ENCODE measurements at places on chromosomes 16 and 17.

DNA sequence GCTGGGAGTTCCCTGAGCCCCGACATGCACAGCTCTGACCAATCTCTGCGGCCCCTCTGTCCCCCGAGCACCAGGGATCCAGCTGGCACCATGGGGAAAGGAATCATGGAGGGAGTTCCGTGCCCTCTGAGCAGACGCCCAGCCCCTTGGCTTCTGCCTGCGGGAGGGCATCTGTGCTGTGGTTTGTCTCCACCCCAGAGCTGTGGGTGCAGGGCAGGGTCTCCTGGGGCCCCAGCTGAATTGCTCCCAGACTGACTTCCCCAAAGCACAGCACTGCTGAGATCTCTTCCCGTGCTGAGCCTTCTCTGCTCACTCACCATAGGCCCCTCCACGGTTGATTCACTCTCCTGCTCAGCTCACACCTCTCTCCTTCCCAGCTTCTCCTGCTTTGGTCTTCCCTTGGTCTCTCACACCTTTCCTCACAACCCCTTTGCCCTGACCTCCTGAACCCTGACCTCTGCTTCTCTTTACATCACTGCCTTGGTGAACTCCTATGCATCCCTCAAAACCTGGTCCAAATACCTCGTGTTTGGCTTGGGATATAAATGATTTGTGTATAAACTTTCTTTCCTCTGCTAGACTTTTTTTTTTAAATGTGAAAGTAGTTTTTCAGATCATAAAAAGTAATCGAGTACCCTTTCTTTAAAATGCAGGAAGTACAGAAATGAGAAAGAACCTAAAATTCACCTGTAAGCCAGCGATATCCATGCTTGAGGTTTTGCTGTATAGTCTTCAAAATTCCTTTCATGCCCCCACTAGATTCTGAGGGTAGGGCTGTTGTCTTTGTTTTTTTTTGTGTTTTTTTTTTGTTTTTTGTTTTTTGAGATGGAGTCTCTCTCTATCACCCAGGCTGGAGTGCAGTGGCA lies 265.3 kb downstream of the SEC14L1 start:
- DNase-seq: no peak

DNA sequence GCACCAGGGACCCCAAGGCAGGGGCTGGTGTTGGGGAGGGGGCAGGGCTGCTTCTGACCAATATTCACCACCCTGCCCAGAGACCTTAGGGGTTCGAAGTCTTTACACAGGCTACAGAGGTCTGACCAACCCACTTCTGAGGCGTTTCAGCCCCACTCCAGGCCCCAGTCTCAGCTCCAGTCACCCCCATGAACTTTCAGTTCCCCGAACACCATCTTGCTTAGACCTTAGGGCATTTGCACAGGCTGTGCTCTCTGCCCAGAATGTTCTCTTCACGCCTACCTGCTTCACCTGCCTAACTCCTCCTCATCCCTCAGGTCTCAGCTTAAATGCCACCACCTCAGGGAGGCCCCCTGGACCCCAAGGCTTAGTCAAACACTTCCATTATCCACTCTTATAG lies 25.8 kb upstream of the CPNE2 start:
- no peak for DNase-seq

DNA sequence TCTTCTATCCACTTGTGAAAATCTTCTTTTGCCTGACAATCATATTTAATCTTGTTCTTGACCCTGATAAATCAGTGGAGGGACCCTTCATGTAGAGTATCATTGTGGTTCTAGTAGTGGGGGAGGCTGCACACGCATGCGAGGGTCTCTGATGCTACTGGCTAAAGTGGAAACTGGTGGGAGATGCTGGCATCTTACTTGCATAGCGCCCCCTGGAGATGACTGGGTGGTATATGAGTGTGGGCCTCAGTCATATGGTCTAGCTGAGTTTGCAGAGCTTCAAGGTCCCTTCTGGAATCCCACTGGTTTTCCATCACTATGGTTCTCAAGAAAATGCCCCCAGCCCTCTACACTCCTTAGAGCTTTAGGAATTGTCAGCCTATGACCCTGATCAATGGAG lies 236.4 kb upstream of the AXIN2 start:
- no peak for DNase-seq

DNA sequence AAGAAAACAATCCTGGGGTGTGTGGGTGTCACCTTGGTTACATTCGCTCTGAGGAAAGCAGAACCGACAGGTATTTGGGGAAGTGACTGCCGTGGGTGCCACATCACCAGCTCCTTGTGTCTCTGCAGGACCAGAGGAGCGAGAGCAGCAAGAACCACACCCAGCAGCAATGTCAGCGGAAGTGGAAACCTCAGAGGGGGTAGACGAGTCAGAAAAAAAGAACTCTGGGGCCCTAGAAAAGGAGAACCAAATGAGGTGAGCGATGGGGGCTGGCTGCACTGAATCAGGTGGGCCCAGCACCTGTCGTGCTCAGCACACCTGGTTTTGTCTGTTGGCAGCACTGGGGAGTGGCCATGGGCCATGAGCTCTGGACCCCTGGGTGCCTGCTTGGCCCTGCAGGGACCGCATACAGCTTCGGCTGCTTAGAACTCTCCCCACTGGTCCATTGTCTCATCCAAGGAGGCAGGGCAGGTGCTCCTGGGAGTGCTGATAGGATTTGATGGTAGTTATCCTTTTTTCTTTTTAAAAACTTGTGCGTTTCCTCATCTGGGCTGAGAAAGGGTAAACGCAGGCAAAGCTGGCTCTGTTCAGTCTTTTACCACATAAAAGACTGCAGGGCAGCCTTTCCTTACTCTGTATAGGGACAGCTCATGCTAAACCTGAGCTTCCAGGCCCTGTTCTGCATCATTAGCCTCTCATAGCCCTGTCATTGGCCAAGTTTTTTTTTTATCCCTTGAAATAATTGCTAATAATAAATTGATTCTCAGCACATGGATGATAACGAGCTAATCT lies 29.4 kb downstream of the HMOX2 start:
- DNase-seq: no peak

- no peak for DNase-seq
Measured at GRCh38 chr17:17545984-17546383, 45.5 kb downstream of the PEMT start.

- no peak for DNase-seq
Measured at GRCh38 chr16:53982631-53983042, 278.7 kb downstream of the FTO start.

DNA sequence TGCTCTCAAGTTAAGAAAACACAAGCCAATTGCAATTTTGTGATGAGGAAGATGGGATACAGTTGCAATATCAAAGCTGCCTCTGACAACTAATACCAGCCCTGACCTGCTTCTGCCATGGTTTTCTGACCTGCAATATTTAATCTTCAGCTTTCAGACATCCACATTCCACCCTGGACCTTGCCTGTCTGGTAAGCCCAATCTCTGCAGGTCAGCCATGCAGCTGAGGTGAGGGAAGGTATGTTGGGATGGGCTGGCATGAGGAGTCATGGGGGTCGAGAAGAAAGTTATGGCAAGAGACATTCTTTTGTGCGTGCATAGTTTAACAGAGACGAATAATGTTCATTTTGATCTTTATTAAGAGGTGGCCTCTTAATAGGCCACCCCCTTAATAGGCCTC lies 31.5 kb downstream of the KCNJ16 start:
- no peak for DNase-seq

DNA sequence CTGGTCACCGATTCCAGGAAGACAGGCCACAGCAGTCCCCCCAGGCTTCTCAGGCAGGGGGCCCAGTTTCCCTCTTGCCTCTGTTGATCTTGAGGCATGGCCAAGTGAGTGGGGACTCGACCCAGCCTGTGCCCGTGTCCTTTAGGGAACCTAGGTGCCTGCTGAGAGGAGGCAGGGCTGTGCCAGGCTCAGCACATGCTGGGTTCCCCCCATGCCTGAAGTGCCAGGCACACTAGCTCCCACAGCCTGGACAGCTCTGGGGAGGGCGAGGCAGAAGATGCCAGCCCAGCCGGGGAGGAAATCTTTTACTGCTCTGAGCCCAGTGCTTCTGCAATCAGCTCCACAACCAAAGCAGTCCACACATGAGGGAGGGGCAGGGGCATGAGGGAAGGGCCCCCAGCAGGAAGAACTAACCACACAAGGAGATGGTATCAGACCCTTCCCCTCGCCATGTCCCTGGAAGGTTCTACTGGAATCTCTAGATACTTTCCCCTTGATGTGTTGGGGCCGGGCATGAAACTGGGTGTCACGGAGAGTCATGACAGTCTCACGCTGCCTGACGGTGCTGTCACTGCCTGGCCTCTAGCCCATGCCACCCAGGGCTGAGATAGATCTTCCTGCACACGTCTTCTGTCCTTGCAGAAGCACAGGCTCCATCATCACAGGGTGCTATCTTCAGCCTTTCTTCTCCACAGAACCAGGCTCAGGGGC lies 25.5 kb downstream of the MYO18A start:
- no peak for DNase-seq

- no peak for DNase-seq
Measured at GRCh38 chr16:14063618-14064581, 7.2 kb upstream of the MRTFB start.

DNA sequence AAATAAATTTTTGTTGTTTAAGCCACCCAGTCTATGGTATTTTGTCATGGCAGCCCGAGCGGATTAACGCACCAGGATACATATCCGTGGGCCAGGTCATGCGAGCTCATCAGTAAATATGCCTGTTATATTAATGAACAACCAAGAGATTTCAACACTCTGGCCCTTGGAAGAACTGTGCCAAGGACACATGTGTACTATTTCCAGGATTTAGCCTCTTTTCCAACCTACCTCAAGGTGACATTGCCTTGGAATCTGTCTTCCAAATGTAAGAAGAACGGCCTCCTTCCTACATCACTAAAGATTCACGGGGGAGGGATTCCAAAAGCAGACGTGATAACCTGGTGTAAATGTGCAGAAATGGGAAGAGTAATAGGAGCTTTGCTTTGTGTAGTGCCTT lies 72.8 kb upstream of the DYNLRB2 start:
- no peak for DNase-seq

- peak; percentile 86 for DNase-seq
Measured at GRCh38 chr17:17754719-17755686, 73.7 kb downstream of the RAI1 start.

- no peak for DNase-seq
Measured at GRCh38 chr16:75282466-75283281, 31.2 kb upstream of the BCAR1 start.

- no peak for DNase-seq
Measured at GRCh38 chr17:43366891-43367736, 31.7 kb upstream of the ARL4D start.

DNA sequence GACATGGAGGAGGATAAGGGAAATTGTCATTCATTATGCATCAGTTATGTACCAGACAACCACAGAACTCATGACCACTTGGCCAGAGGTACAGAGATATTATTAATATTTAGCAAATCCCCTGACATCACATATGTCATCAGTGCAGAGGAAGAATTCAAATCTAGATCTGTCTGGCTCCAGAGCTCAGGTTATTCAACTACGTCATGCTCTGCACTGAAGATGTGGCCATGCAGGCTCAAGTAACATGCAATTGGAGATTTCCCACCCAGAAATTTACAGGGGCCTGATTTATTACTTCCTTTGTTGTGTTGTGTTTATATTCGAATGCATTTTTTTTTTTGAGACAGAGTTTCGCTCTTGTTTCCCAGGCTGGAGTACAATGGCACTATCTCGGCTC lies 224.3 kb downstream of the HS3ST4 start:
- no peak for DNase-seq

DNA sequence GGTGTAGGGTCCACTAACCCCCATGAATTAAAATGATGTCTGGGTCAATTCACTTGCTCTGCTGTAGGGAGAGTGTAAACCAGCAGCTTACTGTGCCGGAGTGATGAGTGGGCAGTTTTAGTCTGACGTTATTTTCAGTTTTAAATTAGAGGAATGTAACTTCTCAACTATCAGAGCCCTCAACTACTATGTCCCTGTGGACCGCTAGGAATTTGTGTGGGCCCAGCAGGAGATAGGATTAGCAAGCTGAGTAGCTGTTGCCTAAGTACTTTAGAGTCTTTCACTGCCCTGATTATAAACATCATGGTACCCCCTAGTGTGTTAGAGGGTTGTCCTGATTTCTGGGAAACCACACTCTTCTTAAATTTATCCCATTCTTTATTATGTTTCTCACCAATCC lies 11.4 kb downstream of the MARVELD3 start:
- no peak for DNase-seq

GRCh38 chr17:80992948-80993624 lies 1.4 kb downstream of the CHMP6 start:
- DNase-seq: peak; percentile 66

GRCh38 chr17:40535924-40536294 lies 29.4 kb downstream of the CCR7 start:
- DNase-seq: peak; percentile 71

DNA sequence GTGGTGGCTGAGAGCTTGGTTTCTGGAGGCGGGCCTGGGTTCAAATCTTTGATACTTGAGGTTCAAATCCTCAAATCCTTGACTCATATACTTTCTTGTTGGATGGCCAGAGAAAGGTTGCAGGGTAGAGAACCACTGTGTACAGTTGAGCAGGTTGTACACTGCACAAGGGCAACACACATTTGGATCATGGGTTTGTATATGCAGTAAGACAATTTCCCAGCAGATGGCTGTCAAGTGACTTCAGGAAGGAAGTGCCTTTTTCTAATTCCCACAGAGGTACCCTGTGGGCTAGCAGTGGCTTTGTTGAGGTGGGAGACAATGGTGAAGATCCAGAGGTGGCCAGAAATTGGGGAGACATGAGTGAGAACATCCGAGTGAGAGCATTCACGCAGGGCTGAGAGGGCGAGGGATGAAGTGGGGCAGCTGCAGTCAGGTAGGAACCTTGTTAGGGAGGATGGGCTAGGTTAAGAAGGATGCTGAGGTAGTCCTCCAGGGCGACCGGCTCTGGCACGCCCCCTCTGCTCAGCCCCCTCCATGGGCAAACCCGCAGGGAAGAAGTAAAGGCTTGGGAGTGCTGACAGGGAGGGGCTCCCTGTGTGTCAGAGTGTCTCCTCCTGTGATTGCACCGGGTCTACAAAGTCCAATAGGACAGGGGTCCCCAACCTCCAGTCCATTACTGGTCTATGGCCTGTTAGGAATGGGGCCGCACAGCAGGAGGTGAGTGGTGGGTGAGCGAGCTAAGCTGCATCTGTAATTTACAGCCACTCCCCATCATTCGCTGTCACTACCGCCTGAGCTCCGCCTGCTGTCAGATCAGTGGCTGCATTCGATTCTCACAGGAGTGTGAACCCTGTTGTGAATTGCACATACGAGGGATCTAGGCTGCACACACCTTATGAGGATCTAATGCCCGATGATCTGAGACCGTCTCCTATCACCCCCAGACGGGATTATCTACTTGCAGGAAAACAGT lies 2.7 kb downstream of the C16orf89 start:
- peak; percentile 57 for DNase-seq

- DNase-seq: no peak
Measured at GRCh38 chr16:25018972-25019617, 3.9 kb upstream of the ARHGAP17 start.

- DNase-seq: no peak
Measured at GRCh38 chr17:61128661-61129115, 271.0 kb upstream of the TBX2 start.

DNA sequence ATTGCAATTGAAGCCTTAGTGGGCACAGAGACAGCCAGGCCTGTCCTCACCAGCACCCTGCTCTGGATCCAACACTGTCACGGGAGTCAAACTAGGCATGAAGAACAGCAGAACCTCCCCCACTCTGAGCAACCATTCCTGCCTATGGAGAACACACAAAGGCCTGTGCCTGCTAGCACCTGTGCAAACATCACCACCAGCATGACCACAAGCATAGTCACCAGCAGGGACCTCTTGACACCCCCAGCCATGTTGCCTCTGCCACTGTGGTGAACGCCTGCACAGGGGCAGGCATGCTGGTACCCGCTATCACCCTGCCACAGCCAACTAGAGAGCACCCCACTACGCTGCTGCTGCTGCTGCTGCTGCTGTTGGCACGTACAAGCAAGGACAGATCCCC lies 51.7 kb downstream of the CMC2 start:
- no peak for DNase-seq

All from upper lobe of right lung (tissue), 1 donor.